Activated naive CD4-positive, alpha-beta T cell (primary cell): ENCODE measurements at places on chromosomes 1 and 21.
A peak's percentile ranks its signal among the peaks of the same experiment; 100 is the strongest.

DNA sequence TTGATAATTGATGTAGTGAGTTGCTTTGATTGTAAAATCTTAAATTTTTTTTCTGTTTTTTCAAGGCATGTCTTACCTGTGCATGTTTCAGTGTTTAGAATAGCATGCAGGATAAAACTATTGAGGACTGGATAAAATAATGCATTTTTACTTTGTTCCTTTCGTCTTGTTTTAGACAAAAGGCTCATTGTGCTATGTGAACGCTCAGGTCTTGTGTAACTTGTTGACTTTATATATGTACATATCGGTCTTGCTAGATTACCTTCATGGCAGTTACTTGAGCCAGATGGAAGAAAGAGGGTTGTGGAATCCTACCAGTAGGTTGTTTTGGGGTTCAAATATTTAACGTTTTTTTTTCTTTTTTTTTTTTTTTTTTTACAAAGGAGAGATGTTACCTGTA lies 7.0 kb downstream of the NFIA start:
- no peak for DNase-seq

DNA sequence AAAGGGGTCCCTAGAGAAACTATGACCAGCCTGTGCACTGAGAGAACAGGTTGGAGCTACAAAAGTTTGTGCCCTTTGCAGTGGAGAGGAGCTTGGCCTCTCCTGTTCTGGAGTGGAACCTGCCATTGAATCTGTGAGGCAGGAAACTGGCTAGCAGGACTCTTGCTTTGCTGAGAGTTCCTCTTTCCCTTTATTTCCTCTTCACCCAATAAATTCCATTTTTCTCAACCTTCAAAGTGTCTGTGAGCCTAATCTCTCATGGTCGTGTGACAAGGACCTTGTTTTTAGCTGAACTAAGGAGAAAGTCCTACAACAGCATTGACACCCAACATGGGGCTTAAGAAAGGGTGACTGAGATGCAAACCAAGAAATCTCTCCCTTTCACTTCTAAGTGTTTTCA lies 42.7 kb upstream of the FASLG start:
- DNase-seq = no peak

DNA sequence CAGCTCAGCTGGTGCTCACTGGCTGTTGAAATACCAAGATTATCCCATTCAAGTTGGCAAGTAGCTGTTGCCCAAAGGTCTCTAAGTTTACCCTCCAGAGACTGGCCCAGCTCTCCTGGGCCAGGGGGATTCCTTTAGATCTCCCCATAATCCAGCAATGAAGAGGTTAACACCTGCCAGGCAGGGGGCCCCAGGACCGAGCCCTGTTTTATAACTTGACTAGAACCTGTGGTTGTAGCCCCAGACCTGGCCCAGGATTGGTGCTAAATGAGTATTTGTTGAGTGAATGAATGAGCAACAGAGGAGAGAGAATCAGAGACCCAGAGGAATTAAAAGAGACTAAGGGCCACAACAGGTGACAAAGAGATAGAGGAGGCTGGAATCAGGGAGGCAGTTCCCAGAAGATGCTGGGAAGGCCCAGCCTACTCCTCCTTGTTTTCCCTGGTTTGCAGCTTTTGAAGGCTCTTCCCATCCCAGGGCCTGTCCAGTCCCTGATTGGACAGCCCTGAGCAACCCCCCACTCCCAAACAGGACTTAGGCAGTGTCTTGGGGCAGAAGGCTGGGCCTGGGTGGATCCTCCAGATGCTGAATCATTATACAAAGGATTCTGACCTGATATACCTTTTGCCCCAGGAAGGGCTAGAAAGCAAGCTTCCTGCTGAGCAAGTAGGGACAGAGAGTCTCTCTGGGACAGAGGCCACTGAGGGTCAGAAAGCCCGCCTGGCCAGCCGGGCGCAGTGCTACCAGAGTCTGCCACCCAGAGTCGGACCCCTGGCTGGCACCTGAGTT lies 2.4 kb upstream of the RHBG start:
- no peak for DNase-seq

GRCh38 chr1:7781923-7782495 lies 2.1 kb upstream of the PER3 start:
- DNase-seq = peak; percentile 9

- no peak for DNase-seq
These were observed 40.9 kb downstream of the IGSF21 start for GRCh38 chr1:18148461-18148860.

GRCh38 chr1:84997667-84998600 lies 1.0 kb upstream of the MCOLN2 start:
- no peak for DNase-seq

DNA sequence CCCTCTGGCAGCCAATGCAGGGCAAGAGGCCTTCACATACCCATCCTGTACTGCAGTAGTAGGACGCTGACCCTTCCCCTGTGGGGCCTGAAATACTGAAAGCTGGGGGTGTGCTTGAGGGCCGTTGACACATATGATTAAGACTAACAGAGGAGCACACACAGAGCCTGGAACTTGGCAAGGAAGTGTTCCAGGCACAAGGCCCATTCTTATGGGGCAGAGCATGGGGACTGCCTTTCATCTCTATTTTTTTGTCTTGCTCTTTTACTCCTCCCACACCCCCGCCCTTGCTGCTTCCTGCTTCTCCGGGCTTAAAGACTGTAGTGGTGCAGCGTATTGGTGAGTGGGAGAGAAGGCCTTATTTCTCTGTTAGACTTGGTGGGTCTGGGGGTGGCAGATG lies 137.4 kb downstream of the BACH1 start:
- DNase-seq = peak; percentile 1

DNA sequence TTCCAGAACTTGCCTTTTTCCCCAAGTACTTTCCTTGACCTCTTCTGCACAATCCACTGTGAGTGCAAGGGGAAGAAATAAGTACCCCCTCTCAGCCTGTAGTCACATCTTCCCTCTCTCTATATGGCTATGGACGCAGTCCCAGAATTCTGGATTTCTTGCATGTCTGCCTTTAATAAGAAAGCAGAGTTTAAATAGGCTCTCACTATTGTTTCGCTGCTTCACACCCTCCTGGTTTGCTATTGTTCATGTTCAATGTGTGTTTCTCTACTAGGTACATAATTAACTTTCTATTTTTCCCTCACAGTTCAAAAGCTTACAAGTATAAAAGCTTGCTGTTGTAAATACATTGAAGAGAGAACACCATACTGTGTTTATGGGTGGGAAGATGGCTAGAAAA lies 181.5 kb upstream of the C1orf105 start:
- DNase-seq = no peak

DNA sequence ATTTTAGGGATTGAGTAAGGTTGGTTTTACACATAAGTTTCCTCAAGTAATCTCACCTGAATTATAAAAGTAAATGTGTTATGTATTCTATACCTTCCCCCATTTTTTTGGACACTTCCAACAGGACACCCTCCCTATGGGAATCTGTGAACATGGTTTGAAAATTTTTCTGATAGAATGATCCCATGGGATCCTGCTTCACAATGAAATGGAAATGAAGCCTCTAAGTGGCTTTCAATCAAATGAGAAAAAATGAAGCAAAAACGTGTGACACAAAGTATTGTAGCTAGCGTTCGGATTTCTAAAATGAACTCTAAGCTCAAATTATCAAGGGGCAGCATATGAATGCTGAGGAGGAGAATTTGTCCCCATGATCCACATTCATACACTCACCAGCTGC lies 1006.8 kb downstream of the ADGRL2 start:
- no peak for DNase-seq

DNA sequence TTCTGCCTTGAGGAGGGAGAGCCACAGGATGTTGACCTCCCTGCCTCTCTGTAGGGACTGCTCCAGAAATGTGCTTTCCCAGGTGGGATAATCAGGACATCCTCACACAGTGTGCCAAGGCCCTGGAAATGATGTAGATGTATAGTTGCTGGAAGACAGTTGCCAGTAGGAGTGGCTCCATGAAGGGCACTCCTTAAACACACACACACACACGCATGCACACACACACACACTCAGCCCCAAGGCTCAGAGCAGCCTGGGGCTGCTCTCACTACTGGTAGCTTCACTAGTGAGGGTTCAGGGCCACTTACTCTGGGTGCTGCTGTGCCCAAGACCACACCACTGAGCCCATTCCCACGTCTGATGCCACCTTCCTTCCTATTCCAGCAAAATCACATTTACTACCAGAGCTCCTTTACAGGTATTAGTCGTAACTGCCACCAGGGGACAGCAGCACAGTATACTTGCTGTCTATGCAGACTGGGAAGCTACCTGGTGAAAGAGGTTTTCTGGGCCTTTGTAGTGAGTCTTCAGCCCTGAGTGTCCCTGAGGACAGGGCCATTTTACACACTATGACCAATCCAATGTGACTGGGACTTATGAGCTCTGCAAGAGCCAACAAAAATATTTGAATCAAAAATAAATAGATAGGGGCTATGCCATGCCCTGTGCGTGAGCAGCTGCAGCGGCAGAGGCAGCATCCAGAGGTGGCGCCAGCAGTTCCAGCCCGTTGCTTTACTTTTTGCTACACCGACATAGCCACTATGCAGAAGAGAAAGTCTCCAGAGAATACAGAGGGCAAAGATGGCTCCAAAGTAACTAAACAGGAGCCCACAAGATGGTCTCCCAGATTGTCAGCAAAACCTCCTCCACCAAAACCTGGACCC lies 15.0 kb downstream of the CRNN start:
- DNase-seq = no peak

DNA sequence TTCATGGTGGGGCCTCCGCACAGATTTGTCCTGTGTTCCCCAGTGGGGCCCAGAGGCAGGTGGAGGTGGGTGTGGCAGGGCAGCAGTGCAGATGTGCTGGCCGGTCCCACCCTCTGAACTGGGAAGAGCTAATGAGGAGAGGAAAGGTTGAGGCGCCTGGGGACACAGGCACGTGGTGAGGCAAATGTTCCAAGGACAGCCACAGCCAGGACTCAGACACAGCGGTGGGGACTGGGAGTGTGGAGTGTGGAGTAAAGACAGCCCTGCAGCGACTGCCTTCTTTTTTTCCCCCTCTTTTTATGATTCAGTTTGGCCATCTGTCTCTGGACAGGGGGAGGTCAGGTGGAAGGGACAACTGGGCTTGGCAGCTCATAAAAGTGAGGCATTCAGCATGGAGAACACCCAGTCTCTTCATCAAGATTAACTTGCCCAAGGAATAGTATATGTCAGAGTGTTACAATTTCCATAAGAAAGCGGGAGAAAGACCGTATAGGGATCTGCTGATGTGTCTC lies 104.2 kb upstream of the GCLM start:
- no peak for DNase-seq

DNA sequence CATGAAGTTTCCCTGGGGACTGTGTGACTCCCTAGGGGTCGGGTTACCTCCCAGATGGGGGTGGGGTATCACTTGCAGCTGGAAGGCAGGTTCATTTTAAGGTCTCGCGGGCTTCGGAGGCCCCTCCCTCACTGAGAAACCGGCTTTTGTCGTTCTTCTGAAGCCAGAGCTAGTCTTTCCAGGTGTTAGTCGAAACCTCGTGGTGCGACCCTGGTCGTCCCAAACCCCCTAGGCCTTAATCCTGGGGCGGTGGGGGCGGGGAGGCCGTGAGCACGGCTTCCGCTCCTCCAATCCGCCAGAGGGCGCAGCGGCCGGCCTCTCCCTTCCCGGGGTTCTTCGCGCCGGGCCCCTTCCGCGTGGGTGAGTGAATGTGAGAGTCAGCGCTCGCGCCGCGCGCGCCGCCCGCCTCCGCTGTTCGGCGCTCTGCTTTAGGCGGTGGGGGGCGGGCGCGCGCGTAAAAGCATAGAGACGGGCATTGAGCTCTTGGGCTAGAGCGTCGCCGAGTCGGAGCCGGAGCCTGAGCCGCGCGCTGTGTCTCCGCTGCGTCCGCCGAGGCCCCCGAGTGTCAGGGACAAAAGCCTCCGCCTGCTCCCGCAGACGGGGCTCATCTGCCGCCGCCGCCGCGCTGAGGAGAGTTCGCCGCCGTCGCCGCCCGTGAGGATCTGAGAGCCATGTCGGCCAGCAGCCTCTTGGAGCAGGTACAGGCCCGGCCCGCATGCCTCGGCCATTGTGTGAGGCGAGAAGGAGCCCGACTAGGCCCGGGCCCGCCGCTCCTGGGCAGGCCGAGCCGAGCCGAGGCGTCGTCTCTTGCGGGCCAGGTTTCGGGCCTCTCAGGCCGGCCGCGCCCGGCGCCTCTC lies at the start of gene YTHDF2:
TSS of gene YTHDF2 (plus strand) at position 491 of the 857 bp plus-strand sequence. CDS start at position 672, 181 bp downstream.
- DNase-seq = peak; percentile 98

DNA sequence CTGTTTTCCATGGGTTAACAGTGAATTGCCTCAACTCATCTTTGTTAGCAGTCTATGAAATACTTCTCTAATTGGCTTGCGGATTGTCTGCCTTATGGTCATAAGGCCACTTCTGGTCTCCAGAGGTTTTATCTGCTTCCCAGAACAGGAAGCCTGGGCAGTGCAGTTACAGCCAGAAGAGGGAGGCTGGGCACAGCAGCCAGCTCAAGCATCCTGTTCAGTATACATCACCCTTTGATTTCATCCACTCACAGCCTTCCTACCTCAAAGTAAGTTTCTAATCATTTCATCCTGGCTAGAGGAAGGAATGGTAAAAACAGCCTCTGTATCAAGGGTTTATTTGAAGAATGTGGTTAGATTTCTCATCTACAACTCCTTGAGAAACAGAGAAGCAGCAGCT lies 311.5 kb upstream of the DEPDC1 start:
- DNase-seq = no peak

- DNase-seq = no peak
These were observed 4.9 kb downstream of the MTHFR start for GRCh38 chr1:11800756-11801433.

DNA sequence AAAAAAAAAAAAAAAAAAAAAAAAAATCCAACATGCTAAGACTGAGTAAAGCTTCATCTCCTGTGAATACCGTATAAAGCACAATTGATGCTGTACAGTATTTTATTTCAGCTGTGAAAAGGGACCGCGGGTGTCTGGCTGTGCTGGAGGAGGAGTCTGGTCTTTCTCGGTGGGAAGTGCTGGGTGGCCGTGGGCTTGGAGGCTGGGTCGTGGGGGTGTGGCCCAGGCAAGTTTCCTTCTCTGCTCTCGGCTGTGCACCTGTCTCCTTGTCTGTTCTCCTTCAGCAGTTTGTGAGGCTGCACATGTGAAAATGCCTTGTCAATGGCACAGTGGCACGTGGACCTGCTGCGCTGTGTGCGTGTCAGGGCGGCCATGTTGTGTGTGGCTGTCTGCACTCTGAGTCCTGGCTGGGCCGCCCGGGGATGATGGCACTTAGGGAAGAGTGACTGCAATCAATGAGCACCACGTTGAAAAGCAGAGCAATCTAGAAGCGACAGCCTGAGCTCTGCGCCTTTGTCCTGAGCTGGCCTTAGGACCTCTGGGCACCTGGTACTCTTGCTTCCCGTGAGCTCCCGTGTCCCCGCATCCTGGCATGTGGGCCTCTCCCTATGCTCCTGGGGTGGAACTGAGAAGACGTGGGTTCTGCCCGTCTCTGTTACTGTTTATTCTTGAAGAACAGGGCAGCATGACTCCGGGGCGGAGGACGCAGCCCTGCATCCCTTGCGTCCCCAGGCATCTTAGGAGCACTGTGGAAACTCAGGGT lies 14.5 kb downstream of the AGPAT3 start:
- DNase-seq = no peak
